ENCODE measurements at places on chromosomes 2 and 18.
A peak's percentile ranks its signal among the peaks of the same experiment; 100 is the strongest.

GRCh38 chr2:213848631-213849030 lies 562.2 kb upstream of the VWC2L start:
- H3K27me3 ChIP-seq, result no peaks in the 10 kb centered on the region
- DNase-seq, result no peak
- H3K27ac ChIP-seq, result no peak overlapping the region

DNA sequence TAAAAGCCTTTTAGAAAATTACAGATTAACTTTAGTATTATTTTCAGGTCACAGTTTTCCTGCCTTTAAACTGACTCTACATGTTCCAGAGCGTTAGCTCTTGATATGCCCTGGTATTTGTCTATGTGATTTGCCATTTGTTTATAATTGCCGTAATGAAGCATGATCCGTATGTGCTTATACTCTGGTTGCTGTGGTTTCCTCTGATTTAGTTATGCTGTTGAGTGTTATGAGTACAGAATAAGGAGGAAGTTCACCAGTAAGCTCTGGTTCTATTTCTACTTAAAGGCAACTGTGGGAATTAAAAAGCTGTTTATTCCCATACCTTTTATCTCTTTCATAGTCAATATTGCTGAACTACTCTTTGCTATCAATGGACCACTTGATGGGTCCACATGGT lies 123.5 kb downstream of the OSBPL6 start:
- H3K4me1 ChIP-seq, result no peaks in the 10 kb centered on the region
- no peak for DNase-seq
- H3K4me3 ChIP-seq, result no peak overlapping the region
- H3K27ac ChIP-seq, result no peak overlapping the region
- H3K36me3 ChIP-seq, result no peaks in the 10 kb centered on the region

DNA sequence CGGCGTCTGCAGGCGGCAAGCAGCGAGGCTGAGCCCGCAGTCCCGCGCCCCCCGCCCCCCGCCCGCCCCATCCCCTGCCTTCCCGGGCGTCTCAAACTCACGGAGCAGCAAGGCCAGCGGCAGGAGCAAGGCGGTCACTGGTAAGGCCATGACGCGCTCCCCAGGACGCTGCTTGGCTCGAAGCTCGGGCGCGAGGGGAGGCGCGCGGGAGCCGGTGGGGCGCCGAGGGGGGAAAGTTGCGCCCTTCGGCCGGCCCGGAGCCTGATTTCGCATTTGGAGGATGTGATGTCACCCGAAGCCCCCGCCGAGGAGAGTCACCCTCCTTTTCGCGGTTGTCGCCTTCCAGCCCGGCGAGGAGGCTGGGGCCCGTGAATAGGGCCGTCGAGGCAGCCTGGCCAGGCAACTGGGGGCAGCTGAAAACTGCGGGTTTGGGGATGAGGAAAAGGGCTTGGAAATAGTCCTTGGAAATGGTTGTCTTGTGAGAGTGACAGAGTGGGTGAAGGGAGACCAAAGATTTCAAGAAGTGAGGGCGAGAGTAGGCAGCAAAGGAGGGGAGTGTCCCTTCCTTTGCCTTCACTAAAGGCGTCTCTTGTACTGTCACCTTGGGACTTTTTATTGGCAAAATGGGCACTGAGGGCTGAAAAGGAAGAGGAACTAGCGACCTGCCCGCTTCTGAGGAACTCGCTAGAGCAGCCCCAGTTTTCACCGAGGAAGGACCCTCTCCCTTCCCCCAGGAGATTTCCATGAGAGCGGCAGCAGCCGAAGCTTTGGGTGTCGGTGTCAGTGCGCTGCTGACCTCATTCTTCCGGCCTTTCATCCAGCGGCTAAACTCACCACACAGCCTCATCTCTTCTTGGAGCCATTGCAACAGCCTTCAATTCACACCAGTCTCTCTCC lies at the start of gene CD8A:
TSS of gene CD8A (minus strand) at position 238 of the 897 bp plus-strand sequence. CDS start at position 150, 88 bp downstream.
- peaks cover 11% of the 10 kb centered on the region for H3K36me3 ChIP-seq
- H3K4me3 ChIP-seq, result peak within 1 kb of the TSS; percentile 71
- peaks cover 66% of the 10 kb centered on the region for H3K27me3 ChIP-seq
- H3K4me1 ChIP-seq, result peaks cover 21% of the 10 kb centered on the region
- peak; percentile 48 for DNase-seq
- no peak within 1 kb of the TSS for H3K27ac ChIP-seq

DNA sequence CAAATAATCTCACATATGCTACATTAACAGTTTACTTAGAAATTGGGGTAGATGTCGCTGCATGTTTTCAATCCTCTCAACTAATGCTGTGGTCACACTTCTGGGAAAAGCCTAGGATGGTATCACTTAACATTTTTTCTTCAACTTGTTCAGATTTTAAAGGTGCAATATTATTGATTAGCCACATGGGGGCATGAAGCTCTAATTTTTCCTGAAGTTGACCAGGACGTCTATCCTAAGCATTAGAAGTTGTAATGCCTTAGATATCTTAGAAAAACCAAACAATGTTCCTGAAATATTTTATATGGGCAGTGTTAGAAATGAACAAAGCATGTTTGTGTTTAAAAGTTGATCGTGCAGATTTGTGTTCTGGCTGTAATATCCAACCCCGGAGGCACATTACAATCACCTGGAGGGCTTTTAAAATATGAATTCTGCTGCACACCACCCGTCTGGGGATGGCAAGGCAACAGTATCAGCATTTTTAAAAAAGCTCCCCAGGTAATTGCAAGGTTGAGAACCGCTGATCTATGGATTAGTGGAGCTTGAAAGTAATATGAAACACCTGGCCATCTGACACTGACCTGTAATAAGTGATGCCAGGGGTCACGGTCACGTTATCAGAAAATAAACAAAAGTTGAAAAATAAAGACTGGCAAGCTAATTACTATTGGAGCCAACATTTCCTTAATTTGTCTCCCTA lies 100.5 kb upstream of the LMAN1 start:
- no peak overlapping the region for H3K27ac ChIP-seq
- DNase-seq, result no peak

- H3K4me3 ChIP-seq, result peak overlapping the region; percentile 32
- H3K36me3 ChIP-seq, result peaks cover 1% of the 10 kb centered on the region
- DNase-seq, result peak; percentile 57
- H3K27me3 ChIP-seq, result no peaks in the 10 kb centered on the region
These were observed 2.7 kb upstream of the ASNSD1 start for GRCh38 chr2:189658306-189659212.

DNA sequence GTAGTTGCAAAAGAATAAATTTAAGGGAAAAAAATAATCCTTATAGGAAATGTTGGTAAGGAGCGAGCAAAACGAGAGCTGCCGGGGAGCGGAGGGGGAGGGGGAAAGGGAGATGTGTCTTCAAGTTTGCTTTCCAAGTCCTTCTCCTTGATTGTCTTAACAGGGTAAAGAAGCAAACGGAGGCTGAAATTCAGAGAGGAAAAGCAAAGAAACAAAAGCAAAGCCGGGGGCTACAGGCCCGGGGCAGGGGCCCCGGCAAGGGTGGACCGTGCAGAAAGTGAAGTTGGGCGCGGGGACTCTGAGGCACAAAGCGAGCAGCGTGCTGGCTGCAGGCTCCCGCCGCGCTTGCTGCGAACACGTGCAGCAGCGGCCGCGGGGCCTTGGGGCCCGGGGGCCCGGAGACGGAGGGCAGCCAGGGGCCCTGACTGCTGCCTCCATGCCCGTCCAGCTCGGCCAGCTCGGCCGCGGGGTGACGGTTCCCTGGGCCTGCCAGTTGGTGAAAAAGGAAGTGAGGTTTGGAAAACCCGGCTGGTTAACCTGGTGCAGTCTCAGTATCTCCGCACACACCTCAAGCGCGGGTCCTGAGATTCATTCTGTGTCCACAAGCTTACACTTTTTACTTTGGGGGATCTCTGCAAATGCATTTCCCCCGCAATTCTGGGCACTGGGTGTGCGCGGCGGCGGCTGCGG lies 4.1 kb downstream of the BCL11A start:
- no peak for DNase-seq
- H3K36me3 ChIP-seq, result no peaks in the 10 kb centered on the region
- peaks cover 67% of the 10 kb centered on the region for H3K27me3 ChIP-seq
- H3K4me1 ChIP-seq, result peaks cover 30% of the 10 kb centered on the region

GRCh38 chr18:43067570-43067969 lies 47.9 kb downstream of the RIT2 start:
- DNase-seq, result no peak
- no peaks in the 10 kb centered on the region for H3K27me3 ChIP-seq
- no peak overlapping the region for H3K4me3 ChIP-seq
- no peaks in the 10 kb centered on the region for H3K36me3 ChIP-seq
- no peak overlapping the region for H3K27ac ChIP-seq
